Fibroblast of lung (primary cell): ENCODE measurements at places on chromosomes 6 and 20. TPM values are rescaled to one million over a fixed set of nuclear protein-coding genes. Genes with fewer than 3 reads are reported as not detected.

Gene RNF144B
- 0.26 and 0.83 TPM in 2 replicates for total RNA-seq

Gene MYB
- under 0.01 TPM in 1 of 2 replicates, not detected in the other for total RNA-seq

DNA sequence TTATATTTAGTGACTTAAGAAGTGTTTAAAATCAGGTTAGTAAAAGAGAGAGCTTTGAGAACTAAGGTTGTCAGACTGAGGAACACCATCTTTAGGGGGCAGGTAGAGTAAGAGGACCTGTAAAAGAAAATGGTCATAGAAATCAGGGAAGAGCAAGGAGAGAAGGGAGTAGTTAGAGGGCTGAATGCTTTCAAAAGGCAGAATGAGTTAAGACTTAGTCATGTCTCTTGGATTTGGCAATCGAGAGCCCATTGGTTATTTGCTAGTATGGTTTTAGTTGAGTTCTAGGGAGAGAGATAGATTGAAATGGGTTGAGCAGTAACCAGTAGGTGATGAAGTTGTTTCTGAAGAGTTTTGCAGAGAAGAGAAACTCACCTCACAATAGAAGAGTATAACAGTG is 51.1 kb downstream of the RALGAPB start:
- no peak overlapping the region for H3K27ac ChIP-seq
- H3K4me1 ChIP-seq: no peaks in the 10 kb centered on the region
- H3K27me3 ChIP-seq: no peaks in the 10 kb centered on the region

DNA sequence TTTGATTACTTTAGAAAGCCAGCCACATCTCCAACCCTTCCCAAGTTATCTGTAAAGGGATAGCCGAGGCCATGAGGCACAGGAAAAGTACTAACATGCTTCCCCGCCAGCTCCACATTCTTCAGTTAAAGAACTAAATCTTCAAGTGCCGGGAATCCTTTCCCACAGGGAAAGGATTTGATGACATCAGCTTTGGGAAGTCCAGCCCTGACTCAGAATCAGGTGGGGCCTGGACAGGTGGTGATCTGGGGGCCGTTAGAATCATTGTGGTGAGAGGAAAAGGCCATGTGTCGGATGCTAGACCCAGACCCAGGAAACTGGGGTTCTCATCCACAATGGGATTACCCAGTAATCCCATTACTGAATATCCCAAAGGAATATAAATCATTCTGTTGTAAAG is 580.0 kb downstream of the QKI start:
- H3K4me1 ChIP-seq: no peaks in the 10 kb centered on the region
- no peaks in the 10 kb centered on the region for H3K27me3 ChIP-seq
- H3K27ac ChIP-seq: no peak overlapping the region

Gene GGT7
- total RNA-seq: 9.5 and 15.2 TPM in 2 replicates

DNA sequence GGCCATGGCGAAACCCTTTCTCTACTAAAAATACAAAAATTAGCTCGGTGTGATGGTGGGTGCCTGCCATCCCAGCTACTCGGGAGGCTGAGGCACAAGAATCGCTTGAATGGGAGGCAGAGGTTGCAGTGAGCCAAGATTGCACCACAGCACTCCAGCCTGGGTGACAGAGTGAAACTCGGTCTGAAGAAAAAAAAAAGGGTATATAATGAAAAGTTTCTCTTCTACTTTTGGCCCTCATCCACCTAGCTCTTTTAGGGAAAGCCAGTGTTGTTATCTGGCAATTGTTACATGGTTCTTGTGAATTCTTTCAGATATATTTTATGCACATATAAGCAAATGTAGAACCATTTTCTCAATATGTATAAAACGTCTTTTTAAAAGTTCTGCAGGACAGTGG is 19.0 kb downstream of the KIF3B start:
- H3K27me3 ChIP-seq: no peaks in the 10 kb centered on the region
- peak; percentile 54 for DNase-seq
- H3K36me3 ChIP-seq: no peaks in the 10 kb centered on the region
- H3K27ac ChIP-seq: no peak overlapping the region
- H3K4me1 ChIP-seq: peaks cover 2% of the 10 kb centered on the region

DNA sequence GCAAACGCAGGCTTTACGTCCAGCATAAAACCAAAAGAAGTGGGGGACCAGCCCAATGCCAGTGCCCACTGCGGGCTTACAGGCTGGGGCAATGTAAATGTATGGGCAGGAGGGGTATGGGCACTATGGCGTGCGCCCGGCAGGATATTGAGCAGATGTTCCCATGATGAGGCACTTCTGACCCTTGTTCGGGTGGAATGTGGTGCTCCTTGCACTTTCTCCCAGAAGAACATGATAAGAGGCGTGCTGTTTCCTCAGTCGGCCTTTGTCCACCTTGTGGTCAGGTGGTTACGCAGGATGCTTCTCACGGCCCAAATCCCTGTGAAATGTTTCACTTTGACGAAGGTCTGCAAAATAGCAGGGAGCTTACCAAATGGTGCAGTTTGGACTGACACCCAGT is 4.8 kb upstream of the GPR31 start:
- H3K4me1 ChIP-seq: no peaks in the 10 kb centered on the region
- DNase-seq: no peak
- no peaks in the 10 kb centered on the region for H3K27me3 ChIP-seq
- no peak overlapping the region for H3K27ac ChIP-seq

DNA sequence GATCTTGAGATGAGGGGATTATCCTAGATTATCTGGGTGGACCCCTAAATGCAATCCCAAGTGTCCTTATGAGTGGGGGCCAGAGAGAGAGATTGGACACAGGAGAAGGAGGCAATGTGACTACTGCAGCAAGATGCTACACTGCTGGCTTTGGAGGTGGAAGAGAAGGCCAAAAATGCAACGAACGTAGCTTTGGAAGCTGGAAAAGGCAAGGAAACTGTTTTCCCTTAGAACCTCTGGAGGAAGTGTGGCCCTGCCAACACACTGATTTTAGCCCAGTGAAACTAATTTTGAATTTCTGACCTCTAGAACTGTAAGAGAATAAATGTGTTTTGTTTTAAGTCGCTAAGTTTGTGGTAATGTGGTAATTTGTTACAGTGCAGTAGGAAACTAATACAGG is 15.7 kb downstream of the PPARD start:
- DNase-seq: no peak
- H3K27ac ChIP-seq: no peak overlapping the region
- peaks cover 6% of the 10 kb centered on the region for H3K36me3 ChIP-seq
- H3K4me3 ChIP-seq: no peak overlapping the region

Gene NKAIN4
- not detected in 2 replicates for total RNA-seq

Gene SYCP2L
- total RNA-seq: under 0.01 and 0.26 TPM in 2 replicates
